ENCODE measurements at places on chromosomes 6 and 20.

GRCh38 chr20:13461849-13462458, 176.8 kb downstream of the TASP1 start:
- DNase-seq, result no peak

DNA sequence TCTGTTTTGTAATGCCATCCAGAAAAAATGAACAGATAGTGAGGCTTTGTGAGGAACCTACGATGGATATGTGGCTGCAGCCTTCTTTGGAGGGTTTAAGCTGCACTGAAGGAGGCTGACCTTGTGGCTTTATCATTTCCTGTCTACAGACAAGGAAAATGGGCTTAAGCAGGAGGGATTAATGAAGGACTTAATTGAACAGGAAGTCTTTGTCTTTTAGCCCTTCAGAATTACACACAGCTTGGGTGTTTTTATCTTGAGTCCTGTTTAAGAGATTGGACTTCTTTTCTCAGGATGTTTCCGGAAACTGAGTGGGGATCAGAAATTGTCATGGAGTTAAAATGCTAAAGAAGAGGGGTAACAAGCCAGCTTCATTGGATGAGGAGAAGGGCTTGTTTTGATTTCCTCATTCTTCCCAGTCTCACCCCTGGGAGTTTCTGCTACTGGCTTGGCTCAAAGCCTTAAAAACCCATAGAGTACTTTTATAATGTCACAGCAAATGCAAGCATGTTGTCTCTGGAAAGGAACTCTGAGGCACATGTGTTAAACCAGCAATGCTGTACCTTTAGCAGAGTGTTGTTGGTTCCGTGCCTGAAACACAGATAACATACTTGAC, 193.6 kb downstream of the JARID2 start:
- no peak for DNase-seq

DNA sequence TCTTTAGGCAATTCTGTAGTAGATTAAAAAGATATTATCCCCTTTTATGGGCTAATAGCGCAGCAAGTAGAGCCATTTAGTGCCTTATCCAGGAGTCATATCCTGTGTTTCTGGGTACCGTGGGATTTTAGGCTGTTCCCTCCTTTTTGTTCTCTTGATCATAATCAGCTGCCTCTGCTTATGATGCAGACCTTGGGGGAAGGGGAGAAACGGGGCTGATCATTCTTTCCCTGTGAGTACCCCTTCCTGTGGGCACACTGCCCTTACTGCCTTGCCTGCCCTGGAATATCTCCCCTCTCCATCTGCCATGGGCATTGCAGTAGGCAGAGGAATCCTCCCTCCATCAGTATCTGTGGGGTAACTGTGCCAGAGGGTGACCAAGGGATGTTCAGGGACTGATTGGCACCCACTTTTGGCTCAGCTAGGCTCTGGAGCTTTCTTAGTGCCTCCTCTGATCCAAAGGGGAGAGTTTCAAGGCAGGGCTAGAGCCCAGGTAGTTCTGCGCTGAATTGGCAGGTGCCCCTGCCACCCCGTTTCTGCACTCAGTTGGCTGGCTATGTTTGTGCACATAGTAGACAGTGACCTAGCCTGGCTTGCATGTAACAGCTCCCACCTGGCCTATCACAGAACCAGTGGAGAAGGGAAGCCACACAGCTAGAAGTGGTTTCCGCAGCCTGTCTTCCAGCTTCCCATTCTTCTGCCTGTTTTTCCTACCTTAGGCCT, 103.3 kb downstream of the FIG4 start:
- DNase-seq, result peak; percentile 49

DNA sequence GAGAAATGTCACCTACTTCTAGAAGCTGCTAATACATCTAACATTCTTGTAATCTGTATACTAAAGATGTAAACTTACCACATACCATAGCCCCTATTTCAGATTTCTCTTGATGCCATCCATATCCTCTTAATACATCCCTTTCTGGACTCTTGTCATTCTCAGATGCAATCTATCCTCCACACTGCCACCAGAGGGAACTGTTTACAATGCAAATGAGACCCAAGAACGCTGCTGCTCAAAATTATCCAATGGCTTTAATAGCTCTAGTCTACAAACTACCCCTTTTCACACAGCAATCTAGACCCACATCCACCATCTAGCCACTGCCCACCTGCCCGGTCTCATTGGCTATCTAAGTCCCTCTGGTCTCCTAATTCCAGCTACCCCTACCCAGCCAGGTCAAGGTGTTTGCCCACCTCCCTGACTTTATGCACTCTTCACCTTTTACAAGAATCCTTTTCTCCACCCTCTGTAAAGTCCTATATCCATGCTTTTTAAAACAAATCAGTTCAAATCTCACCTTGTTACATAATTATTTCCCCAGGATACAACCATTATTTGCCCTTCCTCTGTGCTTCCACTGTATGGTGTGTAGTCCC, 14.8 kb downstream of the FAXC start:
- DNase-seq, result peak; percentile 18

GRCh38 chr6:28618898-28619555, 93.3 kb downstream of the GPX5 start:
- DNase-seq, result no peak

DNA sequence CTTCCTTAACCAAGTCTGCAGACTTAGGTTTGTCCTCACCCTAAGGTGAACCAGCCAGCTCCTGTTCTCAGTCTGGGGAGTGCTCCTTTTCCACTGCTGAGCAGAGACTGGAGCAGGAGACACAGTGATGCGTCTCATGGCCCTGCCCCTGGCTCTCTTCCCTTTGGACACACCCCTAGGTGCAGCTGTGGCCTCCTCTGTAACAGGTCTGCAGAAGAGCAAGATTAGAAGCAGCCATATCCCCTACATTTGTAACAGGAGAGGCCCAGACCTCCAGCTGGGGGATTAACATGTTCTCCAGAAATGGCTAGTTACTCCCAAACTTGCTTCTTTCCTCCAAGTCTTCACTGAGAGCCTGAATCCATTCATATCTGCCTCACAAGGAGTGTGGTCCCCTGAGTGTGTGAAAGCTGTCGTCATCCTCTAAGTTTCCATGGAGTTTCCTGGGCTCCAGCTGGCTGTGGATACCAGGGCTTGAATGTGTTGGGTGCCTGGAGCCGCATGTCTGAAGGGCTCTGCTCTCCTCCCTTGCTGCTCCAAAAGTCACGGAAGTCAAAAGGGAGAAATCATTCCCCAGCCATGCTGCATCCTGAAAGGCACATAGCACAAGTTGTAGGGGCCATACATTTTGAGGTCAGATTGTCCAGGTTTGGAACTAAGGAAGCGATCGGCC, 57.7 kb downstream of the PPP1R14C start:
- DNase-seq, result no peak

- peak; percentile 8 for DNase-seq
Observed at GRCh38 chr20:2707353-2708072, 14.9 kb downstream of the EBF4 start.

DNA sequence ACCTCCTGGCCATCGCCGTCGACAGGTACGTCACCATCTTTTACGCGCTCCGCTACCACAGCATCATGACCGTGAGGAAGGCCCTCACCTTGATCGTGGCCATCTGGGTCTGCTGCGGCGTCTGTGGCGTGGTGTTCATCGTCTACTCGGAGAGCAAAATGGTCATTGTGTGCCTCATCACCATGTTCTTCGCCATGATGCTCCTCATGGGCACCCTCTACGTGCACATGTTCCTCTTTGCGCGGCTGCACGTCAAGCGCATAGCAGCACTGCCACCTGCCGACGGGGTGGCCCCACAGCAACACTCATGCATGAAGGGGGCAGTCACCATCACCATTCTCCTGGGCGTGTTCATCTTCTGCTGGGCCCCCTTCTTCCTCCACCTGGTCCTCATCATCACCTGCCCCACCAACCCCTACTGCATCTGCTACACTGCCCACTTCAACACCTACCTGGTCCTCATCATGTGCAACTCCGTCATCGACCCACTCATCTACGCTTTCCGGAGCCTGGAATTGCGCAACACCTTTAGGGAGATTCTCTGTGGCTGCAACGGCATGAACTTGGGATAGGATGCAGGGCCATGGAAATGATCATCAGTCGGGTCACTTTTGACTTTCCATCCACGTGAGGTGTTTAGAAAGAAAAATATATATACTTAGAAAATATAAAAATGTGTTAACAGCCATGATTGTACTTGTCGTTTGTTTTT, 868 bp downstream of the MC3R start:
- DNase-seq, result peak; percentile 6

DNA sequence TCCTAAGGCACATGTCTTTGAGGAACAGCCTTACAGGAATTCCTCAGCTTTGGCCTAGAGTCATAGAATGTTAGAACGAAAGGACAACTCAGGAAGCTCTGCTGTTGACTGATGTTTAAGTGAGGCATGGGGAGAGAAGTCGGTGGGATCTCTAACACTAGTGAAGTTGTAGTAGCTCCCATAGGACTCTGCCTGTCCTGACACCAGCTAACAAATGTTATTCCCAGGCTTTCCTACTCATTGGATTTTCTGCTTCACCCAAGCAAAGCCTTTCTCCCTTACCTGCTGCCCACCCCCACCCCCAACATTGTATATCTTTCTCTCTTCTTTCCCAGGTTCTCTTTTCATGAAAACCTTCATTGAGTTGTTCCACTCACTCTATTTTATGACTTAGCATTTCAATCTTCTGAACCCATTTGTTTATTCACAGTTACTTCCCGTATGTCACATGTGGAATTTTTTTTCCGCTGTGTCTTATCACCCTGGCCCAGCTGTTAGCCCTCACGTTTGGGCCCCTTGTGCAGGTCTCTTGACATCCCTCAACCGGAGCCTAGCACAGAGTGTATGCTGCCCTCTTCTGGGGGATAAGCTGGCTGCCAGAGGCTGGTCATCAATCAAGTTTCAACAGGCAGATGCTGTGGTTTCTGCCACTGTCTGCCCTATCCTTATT, 39.2 kb upstream of the RNF8 start:
- peak; percentile 12 for DNase-seq

- no peak for DNase-seq
Observed at GRCh38 chr20:63697357-63697867, 960 bp downstream of the TNFRSF6B start.

GRCh38 chr6:136079701-136080565, 170.2 kb downstream of the MTFR2 start:
- DNase-seq, result no peak

DNA sequence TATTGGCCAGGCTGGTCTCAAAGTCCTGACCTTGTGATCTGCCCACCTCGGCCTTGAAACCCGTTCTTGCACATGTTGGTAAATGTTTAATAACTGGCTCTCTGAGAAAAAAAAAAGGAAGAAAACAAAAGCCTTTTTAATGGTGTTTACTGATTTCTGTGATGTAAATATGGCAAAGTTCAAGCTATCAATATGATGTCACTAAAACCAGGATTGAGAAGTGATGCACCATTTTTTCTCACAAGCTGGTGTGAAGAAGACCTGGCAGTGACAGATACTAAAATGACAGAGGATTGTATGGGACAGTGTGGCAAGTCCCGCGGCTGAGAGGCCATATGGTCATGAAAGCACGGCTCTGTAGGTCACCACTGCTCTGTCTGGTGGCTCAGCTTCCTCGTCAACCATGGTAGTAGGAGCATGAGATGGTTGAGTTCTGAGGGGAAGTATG, 196.3 kb upstream of the SUPT3H start:
- no peak for DNase-seq

DNA sequence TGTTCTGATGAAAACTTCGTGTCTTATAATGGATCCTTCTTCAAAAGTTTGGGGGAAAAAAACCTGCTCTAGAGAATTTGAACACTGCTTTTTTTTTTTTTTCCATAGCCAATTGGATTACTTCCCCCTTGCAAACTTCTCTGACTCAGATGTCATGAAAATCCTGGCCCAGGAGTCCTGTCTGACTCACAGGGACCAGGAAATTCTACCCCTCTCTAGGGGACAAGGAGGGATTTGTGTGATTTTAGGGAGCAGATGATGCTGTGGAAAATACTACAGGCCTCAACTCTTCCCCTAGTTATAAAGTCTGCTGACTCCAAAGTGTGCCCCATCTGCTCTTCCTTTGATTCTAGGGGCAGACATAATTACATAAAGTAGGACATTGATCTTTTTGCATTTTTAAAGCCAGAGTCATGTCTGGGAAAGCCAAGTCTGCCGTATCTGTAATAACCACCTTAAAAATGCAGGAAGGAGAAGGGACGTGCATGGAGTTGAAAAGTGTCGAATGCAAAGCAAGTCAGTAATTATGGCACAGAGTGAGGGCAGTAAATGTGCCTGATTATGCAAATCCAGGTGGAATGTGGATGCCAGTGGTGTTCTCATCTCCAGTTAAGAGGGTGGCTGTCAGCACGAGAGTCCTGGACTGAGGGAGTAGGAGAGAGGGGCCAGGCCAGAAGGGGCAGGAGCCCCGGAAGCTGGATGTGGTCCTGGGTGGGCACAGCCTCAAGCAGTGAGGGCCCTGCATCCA, 144.3 kb upstream of the SULF2 start:
- no peak for DNase-seq

DNA sequence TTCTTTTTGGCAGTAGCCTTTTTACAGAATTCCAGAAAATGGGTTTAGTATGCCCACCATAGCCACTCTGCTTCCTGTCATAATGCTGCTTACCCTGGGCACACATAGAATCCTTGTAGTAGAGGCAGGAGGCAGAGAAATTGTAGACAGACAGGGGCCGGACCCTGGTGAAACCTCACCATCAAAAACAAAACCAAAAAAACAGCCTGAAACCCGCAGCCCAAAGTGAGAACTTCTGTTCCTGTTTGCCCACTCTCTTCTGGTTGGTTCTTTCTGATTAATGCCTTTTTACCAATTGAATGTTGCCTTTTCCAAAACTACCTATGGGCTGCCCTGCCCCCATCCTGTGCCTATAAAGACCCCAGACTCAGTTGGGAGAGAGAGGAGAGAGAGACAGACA, 188.2 kb downstream of the CDKAL1 start:
- no peak for DNase-seq

DNA sequence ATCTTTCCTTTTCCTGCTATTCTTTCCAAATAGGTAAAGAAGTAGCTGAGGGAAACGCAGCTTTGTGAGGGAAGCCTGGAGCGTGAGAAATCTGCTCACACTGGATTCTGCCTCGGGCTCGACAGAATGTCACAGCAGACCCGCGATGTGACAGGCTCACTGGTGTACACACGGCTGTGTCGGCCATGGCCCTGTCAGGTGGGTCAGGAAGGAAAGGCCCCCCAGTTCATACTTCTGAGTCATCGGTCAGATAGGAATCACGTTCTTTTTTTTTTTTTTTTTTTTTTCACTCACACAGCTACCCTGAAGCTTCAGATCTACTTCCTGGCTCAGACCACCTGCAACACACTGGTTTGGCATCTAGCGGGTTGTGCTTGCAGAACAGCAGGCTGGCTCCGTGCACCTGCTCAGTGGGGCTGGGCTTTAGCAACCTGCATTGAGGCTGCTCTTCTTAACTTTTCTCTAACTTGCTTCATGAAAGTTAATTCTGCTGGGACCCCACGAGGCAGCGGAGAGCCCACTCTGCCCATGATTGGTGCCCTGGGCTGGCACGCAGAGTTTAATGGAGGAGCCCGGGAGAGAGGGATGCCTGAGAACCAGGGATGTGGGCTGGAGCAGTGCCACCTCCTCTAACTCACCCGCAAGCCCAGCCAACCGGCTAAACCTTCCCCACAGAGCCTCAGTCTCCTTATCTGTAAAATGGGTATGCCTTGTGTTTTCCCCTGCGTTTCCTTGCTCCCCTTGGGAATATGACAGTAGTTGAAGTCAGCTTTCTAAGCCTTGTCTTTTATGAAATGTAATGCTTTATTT, 61.5 kb upstream of the FNDC1 start:
- peak; percentile 22 for DNase-seq

All from NCI-H1092 treated with DMSO at 0.1 percent for 48 hours (cell line).